Stimulated activated CD8-positive, alpha-beta memory T cell treated with anti-CD3 and anti-CD28 coated beads, Interleukin-4, amount 100 ng/mL, for 1 hour (primary cell): ENCODE measurements at places on chromosomes 1 and 21.

- DNase-seq: no peak
These were observed 16.4 kb downstream of the PLEKHM2 start for GRCh38 chr1:15700508-15700907.

- no peak for DNase-seq
These were observed 40.5 kb upstream of the HMGB4 start for GRCh38 chr1:33823401-33823800.

DNA sequence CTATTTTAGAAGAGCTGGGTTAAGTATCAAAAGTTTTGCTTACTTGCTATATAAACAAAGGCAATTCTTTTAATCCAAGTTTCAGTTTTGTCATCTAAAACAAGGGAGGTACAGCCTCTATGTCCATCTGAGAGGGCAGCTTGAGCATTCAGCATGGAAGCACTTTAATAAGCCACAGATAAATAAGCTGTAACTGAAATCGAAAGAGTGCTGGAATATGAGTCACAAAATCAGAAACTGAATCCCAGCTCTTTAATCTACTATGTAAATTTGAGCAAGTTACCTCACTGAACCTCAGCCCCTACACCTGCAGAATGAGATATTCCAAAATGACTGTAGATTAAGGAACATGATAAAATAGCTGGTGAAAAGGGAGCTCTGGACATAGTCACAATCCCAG is 80.0 kb upstream of the HP1BP3 start:
- no peak for DNase-seq

DNA sequence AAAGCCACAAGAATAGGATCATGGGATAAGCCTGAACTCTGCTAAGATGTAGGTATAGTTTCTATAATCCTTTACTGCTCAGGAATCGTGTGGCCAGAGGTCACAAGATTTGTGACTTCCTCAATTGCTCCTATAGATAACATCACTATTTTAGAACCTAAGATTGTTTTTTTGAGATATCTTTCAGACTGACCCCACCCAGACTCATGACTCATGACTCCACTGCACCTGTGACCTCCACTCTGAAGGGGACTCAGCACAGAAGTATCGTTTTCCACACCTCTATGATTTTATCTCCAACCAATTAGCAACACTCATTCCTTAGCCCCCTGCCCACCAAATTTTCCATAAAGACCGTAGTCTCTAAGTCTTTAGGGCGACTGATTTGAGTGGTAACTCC is 124.5 kb upstream of the KCNK1 start:
- no peak for DNase-seq

GRCh38 chr21:45894450-45894825 is 87.1 kb upstream of the COL6A1 start:
- DNase-seq: no peak

DNA sequence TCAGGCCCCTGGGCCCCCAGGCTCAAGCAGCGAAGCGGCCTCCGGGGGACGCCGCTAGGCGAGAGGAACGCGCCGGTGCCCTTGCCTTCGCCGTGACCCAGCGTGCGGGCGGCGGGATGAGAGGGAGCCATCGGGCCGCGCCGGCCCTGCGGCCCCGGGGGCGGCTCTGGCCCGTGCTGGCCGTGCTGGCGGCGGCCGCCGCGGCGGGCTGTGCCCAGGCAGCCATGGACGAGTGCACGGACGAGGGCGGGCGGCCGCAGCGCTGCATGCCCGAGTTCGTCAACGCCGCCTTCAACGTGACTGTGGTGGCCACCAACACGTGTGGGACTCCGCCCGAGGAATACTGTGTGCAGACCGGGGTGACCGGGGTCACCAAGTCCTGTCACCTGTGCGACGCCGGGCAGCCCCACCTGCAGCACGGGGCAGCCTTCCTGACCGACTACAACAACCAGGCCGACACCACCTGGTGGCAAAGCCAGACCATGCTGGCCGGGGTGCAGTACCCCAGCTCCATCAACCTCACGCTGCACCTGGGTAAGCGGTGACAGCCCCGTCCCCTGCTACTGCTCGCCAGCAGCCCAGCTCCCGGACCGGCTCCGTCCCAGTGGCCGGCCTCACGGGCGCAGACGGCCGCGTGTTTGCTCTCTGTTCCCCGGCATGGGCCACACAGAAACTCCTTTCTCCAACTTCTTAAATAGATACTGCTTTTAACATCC is 539 bp downstream of the LAMC1 start:
- no peak for DNase-seq

DNA sequence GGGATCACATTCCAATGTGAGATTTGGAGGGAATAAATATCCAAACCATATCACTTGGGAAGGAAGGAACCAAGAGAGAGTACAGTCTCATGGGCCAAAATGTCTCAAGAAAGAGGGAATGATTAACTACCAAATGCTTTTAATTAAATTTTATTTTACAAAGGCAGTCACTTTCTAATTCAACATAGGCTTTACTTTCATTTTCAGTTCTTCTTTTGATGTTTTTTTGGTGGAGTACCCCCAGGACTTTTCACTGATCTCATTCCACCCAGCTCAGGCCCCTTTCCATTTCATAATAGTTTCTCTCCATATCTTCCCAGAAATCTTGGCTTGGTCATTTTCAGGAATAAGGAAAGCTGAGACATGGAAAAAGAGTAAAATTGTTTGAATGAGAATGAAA is 5.1 kb upstream of the SLAMF7 start:
- DNase-seq: no peak
